GM23338 (cell line): ENCODE measurements at places on chromosomes 12 and 14.

DNA sequence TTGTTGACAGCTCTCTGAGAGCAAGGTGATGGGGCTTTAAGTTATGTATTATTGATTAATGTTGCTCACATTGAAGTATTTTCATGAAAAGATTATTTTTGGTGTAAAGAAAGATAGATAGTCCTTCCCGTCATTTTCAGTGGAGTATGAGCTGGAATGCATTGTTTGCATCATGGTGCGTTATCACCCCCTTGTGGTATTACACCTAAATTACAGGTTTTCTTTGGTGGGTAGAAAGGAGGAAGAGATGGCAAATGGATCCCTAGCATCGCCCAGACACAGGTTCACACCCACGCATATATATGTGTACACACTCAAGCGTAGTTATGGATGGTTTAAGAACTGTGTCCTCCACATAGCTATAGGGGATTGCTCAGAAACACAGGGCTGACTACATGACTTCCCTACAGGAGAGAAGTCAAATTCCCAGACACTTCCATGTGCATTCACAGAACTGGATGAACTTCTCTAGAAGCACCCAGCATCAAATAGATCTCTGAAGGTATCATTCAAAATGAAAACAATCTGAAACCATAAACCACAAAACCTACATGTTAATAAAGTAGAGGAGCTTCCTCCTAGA lies 14.4 kb upstream of the SERPINA10 start:
- DNase-seq, result peak; percentile 72

DNA sequence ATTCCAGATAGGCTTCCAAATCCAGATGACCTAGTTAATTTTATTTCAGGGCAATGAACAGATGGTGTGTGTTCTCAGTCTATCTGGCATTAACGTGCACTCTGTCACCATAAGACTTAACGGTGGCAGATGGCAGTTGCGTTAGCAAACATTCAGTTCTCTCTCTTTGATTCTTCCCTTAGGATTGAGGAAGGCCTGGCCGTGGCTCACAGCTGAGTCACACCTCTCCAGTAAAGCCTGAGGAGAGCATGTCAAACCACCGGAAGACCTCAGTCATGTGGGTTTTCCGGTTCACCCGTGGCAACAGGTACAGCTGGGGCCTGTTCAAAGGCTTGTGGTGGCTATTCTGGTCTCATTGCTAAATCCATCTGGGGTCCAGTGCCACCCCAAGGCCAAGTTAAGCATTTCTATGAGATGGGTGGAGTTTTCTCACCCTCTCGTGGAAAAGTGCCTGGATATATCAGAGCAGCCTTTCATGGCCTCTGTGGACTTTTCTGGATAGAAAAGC lies 545.1 kb upstream of the ATP2B1 start:
- DNase-seq, result peak; percentile 35

DNA sequence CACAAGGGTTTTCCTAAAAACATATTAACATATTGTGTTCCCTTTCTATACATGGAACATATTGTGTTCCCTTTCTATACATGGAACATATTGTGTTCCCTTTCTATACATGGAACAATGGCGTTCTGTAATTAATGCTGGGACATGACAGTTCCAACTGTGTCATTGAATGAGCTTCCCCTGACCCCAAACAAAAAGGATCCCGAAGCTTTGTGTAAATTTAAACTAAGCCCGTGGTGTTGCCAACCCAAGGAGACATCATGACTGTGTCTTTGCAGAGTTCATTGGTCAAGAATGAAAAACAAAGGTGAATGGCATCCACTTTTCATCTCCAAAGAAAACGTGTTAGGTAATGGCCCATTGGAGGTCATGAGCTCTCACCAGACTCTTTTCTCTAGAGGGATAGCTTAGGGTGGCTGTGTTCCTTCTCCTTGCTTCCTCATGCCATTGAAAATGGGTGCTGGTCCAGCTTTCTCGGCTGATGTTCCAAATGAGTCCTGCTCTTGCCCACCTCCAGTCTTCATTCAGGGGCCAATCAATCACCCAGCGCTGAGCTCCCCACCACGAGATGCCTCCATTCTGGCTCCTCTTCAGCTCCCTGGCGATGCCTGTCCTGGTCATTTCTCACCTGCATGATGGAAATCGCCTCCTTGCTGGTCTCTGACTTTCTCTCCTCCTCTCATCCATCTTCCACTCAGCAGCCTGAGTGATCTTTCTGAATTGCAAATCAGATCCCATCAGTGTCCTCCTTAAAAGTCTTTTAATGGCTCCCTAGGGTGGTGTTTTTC lies 156.1 kb downstream of the VRK1 start:
- DNase-seq, result no peak

DNA sequence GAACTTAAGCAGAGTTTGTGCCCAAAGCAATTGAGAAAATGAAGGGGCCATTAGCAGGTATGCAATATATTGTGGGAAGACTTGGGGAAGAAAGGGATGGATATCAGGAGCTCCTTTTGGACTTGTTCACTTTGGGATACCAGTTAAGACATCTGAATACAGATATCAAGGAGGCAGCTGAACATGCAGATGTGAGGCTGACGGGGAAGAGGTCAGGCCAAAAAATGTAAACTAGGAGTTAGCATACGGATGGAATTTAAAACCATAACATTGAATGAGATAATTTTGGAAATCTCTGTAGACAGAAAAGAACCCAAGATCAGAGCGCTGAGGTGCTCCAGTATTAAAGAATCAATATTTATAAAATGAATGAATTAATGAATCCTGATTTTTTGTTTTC lies 53.4 kb downstream of the OSBPL8 start:
- no peak for DNase-seq

- DNase-seq, result no peak
Measured at GRCh38 chr14:82420871-82421270, 887.2 kb upstream of the SEL1L start.

DNA sequence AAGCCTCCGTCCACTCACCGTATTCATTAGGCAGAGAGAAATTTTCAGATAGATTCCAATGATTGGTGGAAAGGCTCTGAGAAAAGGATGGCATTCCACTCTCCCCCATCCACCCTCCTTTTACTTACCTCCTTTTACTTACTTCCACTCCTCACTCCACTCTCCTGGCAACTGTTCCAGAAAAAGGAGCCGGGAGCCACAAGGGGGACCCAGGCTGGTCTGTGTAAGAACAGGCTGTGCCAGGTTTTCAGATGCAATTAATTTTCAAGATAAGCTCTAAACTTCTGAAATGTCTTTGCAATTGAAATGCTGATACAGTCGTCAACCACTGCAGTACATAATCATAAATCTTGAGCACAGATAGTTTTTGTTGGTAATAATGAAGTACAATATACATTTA lies 248.8 kb downstream of the ANO6 start:
- peak; percentile 55 for DNase-seq

DNA sequence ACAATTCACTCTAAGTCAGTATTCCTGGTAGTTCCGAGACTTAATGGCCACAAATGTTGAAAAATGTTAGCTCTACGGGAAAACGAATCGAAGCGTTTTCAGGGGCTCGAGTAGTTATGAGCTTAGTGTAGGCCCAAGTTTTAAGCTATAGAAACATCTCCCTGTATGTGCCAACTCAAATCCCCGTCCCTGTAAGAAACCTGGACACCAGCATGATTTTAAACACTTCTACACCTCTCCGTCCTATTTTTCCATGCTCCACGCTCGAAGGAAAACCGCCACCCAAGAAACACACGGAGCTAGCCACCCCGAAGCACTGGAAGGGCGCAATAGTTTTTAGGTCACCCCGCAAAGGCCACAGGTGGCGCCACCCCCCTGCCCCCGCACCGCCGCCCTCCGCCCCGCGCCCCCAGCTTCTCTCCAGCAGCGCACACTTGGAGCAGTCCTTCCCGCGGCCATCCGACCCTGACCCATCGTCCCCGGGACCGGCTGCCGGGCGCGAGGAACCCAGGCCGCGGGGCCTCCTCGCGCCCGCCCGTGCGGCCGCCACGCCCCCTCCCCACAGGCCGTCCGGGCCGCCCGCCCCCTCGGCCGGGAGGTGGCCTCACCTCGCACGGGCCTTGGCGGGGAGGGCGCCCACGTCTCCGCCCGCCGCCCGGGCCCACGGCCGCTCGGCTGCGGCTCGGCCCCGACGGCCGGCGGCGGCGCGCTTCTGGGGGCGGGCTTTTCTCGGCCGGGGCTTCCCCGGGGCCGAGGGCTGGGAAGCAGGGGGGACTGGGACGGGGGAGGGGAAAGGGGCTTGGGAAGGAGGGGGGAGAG lies 522 bp downstream of the R3HDM2 start:
- DNase-seq, result peak; percentile 76

DNA sequence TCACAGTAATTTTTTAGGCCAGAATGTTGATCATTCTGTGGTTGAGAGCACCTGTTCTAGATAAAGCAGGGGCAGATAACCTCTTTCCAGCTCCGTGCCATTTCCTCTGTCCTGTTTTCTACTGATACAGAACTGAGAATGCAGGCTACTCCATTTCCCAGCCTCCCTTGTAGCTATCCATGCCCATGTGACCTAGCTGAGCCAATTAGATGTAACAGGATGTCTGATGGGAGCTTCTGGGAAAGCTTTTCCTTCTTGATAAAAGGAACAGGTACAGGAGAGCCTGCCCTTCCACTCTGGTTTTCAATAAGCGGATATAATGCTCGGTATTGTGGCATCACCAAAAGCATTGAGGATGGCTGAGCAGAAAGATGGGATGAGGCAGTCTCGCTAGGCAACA lies 54.2 kb downstream of the LRRC74A start:
- DNase-seq, result no peak

DNA sequence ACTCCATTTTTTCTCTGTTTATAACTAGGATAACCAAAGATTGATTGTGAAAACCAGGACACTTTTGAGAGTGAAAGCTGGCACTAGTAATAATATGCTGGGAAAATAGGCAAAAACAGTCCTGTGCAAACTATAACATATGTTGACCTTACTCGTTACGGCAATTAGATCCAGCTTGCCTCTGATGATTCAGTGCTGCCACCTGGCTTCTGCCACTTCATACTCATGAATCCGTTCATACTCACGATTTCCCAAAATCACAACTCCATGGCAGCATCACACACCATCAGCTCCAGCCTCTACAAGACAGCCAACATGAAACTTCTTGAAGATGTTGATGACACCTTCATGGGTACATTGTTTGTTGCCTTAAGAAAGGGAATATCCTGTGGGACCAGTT lies 49.1 kb upstream of the CAND1 start:
- peak; percentile 48 for DNase-seq

DNA sequence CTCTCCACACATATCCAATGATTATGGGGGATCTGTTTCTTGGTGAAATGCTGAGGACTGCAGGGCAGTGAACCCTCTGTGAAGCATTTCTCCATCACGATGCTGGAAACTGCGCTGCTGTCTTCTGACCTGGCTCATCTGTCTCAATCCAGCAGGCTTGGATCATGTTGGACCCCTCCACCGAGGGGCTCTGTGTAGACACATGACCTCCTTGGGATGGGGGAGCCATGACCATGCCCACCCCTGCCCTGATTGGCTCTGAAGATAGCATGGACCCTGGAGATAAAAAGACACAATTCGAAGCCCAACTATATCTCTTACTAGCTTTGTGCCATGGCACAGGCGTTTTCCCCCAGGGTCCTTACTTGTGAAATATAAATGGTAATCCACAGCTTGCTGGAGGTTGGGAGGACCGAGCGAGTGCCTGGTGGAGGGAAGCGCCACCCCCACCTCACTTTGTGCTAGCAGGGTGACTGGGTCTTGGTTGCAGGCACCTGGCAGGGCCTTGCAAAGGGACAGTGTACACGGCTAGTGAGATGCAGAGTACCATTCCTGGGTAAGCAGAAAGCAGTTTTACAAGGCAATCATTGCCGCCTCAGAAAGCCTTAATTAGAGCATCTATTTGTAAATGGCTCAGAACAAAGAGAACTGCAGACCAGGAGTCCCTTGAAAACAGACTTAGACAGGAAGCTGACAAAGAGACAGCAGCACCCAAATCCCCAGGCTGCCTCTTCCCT lies 2.4 kb upstream of the KRT83 start:
- DNase-seq, result no peak
